Stimulated activated CD4-positive, alpha-beta T cell treated with anti-CD3 and anti-CD28 coated beads, Interleukin-1b, Interleukin-23, amount 100 ng/mL, for 1 hour (primary cell): ENCODE measurements at places on chromosomes 7 and 10.

- no peak for DNase-seq
These were observed 745.1 kb upstream of the LRRTM3 start for GRCh38 chr10:66180581-66181318.

GRCh38 chr7:135167365-135167917 is 3.1 kb downstream of the CYREN start:
- DNase-seq: no peak

GRCh38 chr7:41702635-41703371 is at the start of gene INHBA:
Gene INHBA, minus strand, starts transcription at chr7:41703090. Its CDS starts 2,716 bp downstream, at chr7:41700374.
- DNase-seq: no peak

- no peak for DNase-seq
These were observed 161.3 kb downstream of the DYNC1I1 start for GRCh38 chr7:95933618-95934017.
